CD4-positive, alpha-beta T cell treated with Interleukin-2 at 100 ng/mL for 4 hours (primary cell): ENCODE measurements at places on chromosomes 6 and 20.

DNA sequence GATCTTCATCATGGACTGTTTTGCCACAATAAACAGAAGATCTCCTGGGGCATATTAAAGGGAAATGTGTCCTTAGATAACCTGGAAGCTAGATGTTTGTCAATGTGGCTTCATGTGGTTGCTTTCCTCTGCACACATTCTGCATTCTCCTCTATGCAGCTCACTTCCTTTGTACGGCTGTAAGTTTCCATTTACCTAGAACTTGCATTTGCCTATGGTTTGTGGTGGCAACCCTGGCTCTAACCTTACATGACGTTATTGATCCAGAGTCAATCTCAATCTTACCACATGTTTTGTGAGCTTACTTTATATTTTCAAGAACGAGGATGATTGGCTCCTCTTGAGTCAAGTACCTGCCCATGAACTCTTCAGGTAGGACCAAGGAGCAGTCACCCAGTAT is 863.1 kb downstream of the MAFB start:
- no peak for DNase-seq

DNA sequence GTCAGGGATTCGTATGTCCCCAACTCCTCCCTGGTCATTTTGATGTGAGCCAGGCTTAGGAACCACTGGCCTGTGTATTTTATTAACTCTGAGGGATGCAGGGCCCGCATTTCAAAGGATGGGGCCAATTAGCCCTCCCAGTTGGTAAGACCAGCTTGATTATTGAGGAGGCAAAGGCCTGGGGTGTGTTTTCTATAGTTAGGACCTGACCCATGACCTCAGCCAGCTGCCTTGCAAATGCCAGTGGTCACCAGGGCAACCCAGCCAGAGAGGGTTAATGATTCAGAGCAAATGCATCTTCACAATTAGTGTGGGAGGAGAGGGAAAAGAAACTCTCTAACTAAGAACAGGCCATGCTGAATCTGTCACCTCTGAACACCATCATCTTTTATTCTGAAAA is 835.4 kb downstream of the MAFB start:
- no peak for DNase-seq

DNA sequence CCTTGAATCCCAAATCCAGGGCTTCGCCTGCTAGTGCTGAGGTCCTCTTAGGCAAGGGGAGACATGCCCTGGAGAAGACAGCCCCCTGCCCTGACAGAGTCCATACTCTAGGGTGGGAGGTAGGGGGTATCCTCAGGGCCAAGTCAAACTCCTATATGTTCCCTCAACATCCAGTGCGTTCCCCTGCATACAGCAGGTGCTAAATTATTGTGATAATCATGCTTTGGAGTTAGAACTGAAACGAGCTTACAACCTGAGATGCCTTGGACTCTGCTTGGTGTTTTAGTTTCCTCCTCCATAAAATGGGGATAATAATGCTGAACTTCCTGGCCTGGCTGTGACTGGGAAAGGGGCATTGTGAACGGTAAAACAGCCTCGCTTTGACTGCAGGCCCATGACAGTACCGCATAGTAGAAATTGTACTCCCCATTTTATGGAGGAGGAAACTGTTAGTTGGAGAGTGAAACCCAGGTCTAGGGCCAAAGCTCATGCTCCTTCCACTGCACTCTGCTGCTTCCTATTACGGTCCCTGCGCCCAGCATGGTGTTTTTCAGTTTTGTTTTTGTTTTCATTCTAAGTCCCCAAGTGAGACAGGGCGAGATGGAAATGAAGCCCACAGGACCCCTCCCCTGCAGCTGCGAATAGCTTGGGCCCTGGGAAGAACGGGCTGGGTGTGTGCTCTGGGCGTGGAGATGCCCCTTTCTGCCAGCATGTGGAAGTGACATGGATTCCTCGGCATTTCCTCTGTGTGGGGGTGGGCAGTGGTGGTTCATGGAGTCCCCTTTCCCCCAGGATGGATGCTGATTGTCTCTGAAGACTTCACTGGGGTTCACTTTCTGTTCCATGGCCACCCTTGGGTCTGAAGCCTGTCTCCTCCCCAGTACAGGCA is 162.5 kb downstream of the VEGFA start:
- no peak for DNase-seq

- no peak for DNase-seq
Measured at GRCh38 chr6:7769702-7770101, 43.8 kb downstream of the BMP6 start.

- DNase-seq: no peak
Measured at GRCh38 chr6:131073577-131073976, 10.5 kb upstream of the EPB41L2 start.

DNA sequence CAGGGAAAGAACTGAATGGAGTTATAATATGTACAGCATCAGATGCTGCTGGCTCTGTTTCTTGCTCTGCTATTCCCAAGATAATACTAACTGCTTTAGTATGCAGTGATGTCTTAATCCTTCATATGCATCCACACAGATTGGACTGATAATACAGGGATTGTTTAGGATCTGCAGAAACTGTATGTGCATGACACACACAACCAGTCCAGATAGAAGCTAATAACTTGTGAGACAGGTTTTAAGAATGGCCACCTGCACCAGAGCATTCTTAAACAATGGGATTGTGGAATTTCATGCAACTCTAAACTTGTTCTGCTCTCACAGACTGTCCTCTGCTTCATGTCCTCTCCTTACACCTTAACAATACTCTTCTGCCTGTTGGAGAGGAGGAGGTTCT is 90.9 kb downstream of the SPTLC3 start:
- DNase-seq: no peak
